Stimulated activated CD8-positive, alpha-beta memory T cell treated with anti-CD3 and anti-CD28 coated beads, Interleukin-4, amount 100 ng/mL, for 24 hours (primary cell): ENCODE measurements at places on chromosomes 7 and 10.

DNA sequence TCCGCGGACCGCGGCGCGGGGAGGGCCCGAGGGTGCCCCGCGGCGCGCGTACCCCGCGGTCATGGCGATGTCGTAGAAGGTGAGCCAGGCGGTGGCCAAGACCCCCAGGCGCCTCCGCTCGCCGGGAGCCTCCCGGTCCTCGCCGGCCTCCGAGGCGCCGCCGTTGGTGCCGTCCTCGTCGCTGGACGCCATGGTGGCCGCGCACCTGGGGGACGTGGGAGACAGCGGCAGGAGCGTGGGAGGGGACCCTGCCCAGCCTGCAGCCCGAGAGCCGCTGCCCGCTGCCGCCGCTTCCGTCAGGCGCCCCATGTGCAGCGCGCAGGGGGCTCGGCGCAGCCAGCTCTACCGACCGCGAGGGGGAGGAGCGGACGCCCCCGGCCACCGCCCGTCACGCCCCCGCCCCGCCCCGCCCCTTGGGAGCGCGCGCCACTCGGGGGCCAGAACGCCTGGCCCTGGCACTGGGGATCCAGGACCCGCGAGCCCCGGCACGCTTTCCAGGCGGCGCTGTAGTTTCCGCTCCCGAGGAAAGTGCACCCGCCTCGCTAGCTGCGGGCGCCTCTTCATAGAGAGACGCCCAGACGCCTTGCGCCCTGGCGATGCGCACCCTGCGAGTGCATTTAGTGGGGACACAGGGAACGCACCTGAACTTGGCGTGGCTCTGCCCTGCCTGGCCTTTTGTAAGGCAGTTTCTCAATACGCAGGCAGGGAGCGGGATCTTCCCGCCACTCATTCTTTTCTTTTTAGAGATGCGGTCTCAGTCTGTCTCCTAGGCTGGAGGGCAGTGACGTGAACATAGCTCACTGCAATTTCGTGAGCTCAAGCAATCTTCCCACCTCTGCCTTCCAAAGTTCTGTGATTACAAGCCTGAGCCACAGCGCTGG is at the start of gene HACD1:
Gene HACD1, minus strand, starts transcription at position 344 of the 881 bp plus-strand sequence. Its CDS starts 35 bp downstream, at position 309.
- DNase-seq = peak; percentile 55

- DNase-seq = no peak
These were observed 31.5 kb downstream of the PRSS2 start for GRCh38 chr7:142802301-142802700.

DNA sequence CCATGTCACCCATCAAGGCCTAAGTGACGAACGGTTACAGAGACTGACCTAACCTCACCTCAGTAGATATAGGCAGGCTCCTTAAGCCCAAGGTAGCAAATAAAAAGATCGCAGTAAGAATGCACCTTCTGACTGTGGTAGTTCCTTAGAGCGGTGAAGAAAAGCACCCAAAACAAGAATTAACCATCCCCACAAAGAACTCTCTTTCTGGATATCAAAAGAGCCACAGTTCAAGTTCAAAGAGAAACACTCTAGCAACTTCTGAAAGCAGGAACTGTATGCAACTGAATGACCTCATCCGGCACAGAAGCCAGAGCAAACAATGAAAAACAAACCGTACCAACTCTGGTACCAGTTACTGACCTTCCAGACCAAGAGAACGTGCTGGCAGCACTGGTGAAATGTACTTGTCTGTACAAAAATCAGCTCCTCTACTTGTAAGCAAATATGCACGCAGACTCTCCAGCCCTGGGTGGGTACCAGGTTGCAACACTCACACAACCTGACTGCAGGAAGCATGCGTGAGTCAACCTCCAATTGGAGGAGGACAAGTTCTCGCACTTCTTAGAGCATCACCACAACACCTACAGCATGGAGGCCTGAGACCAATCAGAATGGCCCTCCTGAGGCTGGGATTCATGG is 202.7 kb downstream of the FAM107B start:
- DNase-seq = no peak

DNA sequence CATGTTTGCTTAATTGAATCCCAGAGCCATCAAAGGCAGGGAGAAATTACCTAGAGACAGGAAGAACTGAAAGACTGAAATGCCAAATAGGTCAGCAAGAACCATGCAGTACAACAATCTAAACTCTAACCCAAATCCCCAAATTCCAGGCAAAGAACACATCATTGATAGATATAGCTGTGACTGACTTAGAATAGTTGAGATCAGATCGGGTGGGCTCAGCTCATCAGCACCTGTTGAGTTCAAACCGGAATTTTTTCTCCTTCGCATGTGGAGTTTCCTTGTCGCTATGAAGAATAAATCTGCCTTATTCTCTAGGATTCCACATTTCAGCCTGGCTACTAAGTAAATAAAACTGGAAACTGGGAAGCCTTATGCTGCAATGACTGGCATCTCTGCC is 1.4 kb downstream of the ANKMY2 start:
- DNase-seq = no peak

GRCh38 chr7:20794676-20795075 is 8.0 kb upstream of the SP8 start:
- DNase-seq = no peak

DNA sequence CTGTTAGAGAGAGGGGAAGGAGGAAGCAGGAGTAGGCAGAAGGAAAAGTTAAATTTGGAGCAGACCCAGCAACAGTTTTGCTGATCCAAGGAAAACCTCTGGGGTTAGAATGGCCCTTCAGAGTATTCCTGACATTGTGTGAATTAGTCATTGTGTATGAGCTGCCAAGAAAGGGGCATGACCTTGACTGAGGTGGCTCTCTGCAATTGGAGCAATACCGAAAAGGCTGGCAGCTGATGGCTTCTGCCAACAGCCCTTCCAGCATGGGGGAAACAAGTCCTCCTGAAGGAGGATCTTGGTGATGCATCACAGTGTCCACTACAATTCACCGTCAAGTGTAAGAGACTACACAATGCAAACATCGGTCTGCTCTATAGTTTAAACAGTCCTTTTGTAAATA is 20.6 kb upstream of the WASL start:
- DNase-seq = no peak

DNA sequence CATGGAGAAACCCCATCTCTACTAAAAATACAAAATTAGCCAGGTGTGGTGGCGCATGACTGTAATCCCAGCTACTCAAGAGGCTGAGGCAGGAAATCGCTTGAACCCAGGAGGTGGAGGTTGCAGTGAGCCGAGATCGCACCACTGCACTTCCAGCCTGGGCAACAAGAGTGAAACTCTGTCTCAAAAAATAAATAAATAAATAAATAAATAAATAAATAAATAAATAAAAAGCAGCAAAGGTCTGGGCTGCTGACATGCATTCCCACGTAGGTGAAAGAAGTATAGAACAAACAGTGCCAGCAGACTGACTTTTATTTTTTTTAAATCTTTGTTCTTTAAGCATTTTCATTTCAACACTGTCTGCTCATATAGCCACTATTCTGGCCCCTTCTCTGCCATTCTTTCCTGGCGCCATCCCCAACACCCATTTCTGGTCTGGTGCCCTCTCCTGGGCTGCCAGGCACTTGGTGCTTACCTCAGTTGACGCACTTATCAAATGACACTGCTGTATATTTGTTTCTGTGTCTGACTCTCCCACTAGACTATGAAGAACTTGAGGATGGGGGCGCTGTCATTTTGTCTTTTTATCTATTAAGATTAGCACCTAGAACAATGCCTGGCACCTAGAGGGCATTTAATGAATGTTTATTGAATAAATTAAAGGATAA is 15.6 kb downstream of the FAM107B start:
- DNase-seq = no peak

GRCh38 chr10:1037098-1037497 is 11.4 kb upstream of the IDI2 start:
- DNase-seq = no peak

DNA sequence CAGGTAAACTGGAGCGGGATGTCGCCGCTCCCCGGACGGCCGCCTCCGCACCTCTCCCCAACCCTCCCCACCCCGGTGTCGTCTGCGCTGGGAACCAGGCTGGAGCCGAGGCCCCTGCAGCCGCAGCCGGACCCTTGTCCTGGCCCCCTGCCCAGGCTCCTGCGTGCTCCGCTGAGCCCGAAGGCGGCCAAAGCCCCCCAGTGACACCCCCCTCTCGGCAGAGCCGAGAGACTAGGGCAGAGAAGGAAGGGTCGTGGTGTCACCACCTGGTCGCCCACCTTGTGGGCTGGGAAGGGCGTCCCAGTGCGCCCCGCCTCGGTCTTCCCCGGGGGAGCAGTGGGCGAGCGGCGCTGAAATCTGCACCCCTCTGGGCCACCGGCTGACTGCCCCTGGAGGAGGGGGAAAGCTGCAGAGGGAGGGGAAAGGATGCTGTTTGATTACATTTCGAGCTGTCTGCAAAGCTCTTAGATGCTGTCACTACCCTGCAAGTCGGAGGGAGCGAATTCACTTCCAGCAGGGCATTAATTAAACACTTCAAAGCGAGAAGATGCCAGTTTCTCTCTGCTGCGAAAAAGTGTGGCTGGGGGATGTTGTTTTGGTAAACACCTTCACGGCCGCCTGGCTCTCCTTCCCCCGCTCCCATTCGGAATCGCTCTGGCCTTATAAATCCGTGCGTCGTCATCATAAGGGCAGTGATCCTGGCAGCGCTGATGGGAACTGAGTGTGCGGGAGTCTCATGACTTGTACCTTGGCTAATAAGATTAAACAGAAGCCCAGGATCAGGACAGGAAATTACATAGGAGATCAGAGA is 622 bp downstream of the DYNC1I1 start:
- DNase-seq = no peak

DNA sequence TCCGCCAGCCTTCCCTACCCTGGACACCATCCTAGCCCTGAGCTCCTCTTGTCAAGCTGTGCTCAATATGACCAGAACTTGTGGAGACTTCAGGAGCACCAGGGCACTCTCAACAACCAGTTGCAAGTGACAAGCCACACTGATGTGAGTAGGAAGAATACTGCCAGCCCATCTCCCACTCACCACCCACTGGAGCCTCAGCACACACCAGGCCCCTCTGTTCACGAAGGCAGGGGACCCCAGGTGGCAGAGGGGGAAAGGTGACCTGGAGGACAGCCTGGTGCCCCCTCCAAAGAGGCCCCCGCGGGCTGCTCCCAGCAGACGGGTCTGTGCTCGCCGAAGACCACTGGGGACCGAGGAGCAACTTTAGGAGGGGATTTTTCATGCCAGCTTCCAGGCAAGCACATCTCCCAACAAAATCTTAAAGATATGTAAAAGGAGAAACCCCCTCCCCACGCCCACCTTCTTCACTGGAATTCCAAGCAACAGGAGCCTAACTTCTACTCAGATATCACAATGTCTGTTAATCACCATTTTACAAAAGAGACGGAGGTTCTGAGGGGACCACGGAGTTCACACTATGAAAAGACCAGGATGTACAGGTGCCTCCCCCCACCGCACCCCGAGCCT is 1.0 kb downstream of the MMD2 start:
- DNase-seq = no peak

- DNase-seq = no peak
These were observed 23.5 kb upstream of the EIF5AL1 start for GRCh38 chr10:79488870-79489269.

DNA sequence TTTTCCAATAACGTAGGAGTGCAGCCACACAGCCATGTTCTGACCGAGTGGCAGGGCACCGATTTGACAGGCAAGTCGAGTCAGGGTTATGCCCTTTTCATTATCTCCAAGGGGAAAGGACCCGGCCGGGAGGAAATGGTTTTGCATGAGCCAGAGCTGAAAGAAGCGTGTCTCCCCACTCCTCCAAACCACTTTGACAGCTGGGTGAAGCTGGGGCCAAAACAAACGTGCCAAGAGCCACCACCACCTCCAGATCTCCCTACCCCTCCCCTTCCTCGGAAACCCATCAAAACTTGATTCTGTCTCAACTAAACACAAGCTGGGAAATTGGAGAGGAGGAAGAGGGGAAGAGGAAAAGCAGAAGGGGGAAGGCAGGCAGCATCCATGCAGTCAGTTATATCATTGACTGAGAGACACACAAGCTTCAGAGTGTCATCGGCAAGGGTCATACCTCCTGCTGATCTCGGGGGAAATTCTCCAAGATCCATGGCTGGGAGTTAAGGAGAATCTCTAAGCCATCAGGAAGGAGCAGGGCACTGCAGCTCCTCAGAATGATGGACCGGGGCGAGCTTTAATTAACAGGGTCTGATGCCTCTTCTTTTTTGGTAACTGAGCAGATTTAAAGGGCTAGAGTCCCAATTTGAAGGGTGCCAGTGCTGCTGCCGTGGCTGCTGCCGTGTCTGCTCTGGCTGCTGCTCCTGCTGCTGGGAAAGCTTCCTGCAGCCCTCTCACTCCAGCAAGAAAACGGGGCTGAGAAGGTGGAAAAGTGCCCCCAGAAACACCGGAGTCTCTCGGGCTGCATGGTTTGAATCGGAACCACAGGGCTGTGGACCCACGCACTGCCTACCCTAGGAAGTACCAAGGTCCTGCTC is 34.7 kb upstream of the CALN1 start:
- no peak for DNase-seq

DNA sequence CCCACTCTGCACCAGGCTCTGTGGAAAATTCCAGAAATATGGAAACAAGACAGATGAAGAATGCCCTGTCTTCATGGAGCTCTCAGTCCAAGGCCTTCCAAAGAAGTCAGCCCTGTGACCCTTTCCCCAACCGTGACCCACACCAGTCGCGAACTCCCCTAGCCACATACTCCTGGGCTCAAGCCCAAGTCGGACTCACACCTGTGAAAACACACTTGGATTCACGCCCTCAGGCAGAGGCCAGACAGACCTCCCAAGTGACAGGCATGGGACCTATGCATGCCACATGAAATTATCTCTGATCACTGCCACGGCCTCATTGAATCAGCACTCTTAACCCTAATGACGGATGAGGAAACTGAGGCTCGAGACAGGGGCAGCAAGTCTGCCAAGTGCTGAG is 42.5 kb downstream of the ZCCHC24 start:
- DNase-seq = no peak

- DNase-seq = no peak
These were observed 50.1 kb downstream of the ITPRID1 start for GRCh38 chr7:31563951-31564350.

DNA sequence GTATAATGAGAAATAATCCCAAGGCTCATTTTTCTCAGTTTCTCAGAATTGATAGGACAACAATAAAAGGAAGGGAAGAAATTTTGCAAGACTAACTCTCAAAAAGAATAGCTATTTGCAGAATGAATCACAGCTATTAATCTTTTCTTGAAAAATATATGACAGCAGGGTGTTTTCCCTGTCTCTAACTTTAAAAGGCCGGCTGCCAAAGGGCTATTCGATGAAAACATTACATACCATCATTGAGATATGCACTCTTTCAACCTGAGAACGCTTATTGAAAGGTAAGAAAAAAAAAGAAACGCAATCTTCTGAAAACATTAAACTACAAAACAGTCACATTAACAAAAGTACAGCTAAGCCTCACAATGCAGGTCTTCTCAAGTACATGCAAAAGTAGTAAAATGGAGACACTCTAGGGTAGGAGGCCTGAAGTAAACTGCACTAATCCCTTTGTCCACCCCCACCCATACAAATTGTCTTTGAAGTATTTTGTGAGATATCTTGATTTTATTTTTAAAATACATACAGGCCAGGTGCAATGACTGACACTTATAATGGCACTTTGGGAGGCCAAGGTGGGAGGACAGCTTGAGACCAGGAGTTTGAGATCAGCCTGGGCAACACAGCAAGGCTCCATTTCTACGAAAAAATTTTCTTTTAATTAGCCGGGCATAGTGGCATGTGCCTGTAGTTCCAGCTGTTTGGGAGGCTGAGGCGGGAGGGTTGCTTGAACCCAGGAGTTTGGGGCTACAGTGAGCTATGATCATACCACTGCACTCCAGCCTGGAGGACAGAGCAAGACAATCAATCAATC is 83.0 kb downstream of the PARD3 start:
- DNase-seq = no peak

GRCh38 chr10:46550795-46551700 is 5.4 kb downstream of the GPRIN2 start:
- no peak for DNase-seq

- no peak for DNase-seq
These were observed 15.0 kb upstream of the PCBD1 start for GRCh38 chr10:70903262-70903921.

- DNase-seq = no peak
These were observed 74.7 kb downstream of the CUX1 start for GRCh38 chr7:101891936-101892640.
